ENCODE measurements at places on chromosomes 2 and 18.

DNA sequence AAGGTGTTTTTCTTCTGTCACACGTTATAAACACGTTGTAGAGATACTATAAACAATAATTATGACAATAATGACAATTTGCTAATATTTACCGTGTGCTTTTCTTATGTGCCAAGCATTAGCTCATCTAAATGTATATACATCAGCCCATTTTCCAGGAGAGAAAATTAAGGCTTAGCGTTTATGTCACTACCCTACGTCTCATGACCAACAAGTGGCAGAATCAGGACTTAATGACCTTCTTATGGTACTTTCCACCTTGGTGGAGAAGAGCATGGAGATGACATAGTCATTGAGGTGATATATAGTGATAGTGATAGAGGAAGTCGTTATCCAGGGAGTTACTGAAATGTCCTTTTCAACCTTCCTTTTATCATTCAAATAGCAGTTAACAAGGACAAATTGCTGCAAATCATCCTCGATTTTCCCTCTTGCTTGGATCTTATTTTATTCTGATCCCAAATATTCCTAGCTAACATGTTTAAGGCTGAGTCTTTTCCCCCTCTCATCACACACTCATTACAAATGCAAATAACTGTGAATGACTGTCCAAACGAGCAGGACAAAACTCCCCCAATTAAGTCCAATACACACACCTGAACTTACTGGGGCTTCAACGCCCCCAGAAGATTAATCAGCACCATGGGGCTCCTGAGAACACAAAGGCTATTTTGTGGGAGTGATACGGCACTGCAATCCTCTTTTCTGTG lies 27.3 kb downstream of the SPRED2 start:
- peak overlapping the region; percentile 4 for H3K27ac ChIP-seq
- H3K4me3 ChIP-seq = no peak overlapping the region
- H3K4me1 ChIP-seq = peaks cover 38% of the 10 kb centered on the region
- ATAC-seq = peak; percentile 75
- no peaks in the 10 kb centered on the region for H3K36me3 ChIP-seq

- H3K4me3 ChIP-seq = no peak overlapping the region
- H3K27me3 ChIP-seq = peaks cover 19% of the 10 kb centered on the region
- ATAC-seq = no peak
- no peaks in the 10 kb centered on the region for H3K36me3 ChIP-seq
- no peaks in the 10 kb centered on the region for H3K4me1 ChIP-seq
- H3K27ac ChIP-seq = no peak overlapping the region
These were observed 93.9 kb upstream of the RAB12 start for GRCh38 chr18:8515142-8515865.

DNA sequence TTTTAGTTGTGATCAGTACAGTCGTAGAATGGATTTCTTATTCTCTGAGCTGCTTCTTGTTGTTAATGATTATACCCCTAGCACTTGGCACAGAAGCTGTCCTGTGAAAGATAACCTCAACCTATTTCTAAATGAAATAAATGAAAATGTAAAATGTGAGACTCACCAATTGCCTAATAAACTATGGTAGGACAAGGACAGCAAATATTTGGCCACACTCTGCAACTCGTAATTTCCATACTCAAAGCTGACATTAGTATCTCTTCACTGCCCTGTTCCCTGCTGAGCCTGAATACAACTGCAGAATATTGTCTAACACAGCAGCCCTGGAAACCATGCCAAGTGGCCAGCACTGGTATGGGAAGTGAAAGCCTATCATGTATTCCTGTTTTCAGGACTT lies 34.5 kb downstream of the TMEM182 start:
- no peak overlapping the region for H3K4me3 ChIP-seq
- peaks cover 74% of the 10 kb centered on the region for H3K36me3 ChIP-seq
- no peak overlapping the region for H3K27ac ChIP-seq
- no peaks in the 10 kb centered on the region for H3K4me1 ChIP-seq
- H3K27me3 ChIP-seq = no peaks in the 10 kb centered on the region
- ATAC-seq = no peak

DNA sequence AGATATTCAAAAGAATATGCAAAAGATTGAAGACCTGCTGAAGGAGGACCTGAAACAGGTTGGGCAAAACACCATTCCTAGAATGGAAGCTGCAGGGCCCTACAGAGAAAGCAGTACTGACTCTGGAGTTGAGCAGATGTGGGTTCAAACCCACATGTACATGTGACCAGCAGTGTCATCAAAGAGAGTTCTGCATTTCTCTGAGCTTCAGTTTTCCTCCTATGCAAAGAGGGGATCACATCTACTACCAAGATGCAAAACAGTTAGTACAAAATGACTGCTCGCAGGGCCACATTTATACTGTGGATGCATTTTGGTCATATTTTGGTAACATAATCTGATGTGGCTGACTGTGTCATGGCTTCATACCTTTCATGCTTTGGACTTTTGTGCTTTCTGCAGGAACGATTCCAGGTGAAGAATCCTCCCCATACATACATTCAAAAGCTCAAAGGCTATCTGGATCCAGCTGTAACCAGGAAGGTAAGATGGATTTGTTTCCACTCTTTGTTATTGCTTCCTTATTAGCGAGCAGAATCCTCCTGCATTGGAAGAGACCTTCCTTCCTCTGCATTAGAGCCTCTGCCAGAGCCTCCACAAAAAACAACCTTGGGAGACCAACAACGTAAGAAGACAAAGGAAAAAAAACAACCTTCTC lies 174.8 kb downstream of the PRPF40A start:
- peaks cover 5% of the 10 kb centered on the region for H3K36me3 ChIP-seq
- peaks cover 8% of the 10 kb centered on the region for H3K27me3 ChIP-seq
- ATAC-seq = no peak

DNA sequence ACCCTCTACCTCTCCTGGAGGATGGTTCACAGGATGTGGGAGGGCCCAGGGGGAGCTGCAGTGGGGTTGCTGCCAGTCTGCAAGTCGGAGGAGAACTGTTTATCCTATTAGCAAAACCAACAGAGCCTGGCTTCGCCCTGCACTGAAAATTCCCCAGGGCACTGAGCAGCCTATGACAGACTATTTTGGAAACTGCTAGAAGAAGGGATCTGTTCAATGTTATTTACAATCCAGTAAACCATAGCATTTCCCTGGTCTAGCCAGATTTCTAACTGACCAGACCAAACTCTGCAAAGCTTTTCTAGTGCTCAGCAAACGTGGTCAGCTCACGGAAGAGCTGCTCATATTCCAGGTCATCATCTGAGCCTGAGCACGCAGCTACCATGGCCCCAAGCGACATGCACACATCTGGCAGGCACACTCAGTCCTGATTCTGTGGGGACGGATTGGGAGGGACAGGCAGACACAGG lies 64.8 kb upstream of the PID1 start:
- H3K36me3 ChIP-seq = no peaks in the 10 kb centered on the region
- no peak for ATAC-seq
- no peak overlapping the region for H3K4me3 ChIP-seq
- peaks cover 15% of the 10 kb centered on the region for H3K4me1 ChIP-seq

DNA sequence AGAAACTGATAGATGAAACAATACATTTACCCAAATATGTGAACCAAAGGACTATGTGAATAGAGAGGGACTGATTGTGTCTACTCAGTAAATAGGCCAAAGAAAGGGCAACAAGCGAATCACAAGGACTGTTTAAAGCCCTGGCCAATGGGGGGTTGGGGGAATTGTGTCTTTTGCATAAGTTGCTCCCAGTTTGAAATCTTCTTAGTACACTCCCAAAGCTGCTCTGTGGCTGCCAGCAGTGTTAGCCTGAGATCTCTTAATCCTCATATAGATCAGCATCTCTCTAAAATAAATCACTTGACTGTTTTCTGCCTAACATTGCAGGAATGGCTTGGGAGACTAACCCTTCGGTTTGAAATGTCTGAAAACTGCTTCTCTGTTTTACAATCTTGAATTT lies 236.4 kb downstream of the PLCL1 start:
- no peak overlapping the region for H3K27ac ChIP-seq
- no peaks in the 10 kb centered on the region for H3K36me3 ChIP-seq
- no peaks in the 10 kb centered on the region for H3K4me1 ChIP-seq
- no peaks in the 10 kb centered on the region for H3K27me3 ChIP-seq
- H3K4me3 ChIP-seq = no peak overlapping the region

GRCh38 chr2:72399879-72400278 lies 252.2 kb upstream of the CYP26B1 start:
- no peak overlapping the region for H3K27ac ChIP-seq
- no peak overlapping the region for H3K4me3 ChIP-seq
- peaks cover 23% of the 10 kb centered on the region for H3K36me3 ChIP-seq
- ATAC-seq = no peak

- no peak for ATAC-seq
- H3K27ac ChIP-seq = no peak overlapping the region
- peaks cover 7% of the 10 kb centered on the region for H3K4me1 ChIP-seq
- H3K27me3 ChIP-seq = peaks cover 39% of the 10 kb centered on the region
- peaks cover 6% of the 10 kb centered on the region for H3K36me3 ChIP-seq
These were observed 90.9 kb downstream of the LYPD6B start for GRCh38 chr2:149129433-149129832.

DNA sequence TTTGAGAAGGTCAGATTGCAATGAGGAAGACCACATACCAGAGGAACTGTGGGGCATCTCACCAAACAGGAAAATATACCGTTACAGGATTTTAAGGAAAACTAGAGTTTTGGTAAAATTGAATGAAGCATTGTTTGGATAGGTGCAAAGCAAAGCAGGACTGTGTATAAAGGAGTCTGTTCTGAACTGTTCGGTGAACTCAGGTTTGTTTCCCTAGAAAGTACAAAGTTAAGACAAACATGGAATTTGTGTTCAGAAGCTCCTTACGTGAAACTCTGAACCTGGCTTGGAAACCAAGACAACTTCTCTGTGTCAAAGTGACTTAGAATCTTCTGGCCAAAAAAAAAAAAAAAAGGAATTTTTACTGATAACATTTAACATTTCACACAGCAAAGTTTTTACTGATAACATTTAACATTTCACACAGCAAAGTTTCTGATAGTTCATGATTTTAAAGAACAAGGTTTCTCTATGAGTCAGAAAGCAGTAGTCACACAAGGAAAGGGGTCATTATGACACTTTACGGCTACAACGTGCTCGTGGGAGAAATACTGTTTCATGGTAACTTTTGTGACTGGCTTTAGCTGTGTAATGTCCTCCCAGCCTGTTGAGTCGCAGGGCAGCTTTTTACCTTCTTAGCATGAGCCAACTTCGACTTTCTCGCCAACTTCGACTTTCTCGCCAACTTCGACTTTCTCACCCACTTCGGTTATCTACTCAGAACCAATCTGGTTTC lies 21.2 kb upstream of the TET3 start:
- peaks cover 17% of the 10 kb centered on the region for H3K4me1 ChIP-seq
- no peaks in the 10 kb centered on the region for H3K27me3 ChIP-seq
- H3K27ac ChIP-seq = peak overlapping the region; percentile 7
- H3K36me3 ChIP-seq = peaks cover 29% of the 10 kb centered on the region
- H3K4me3 ChIP-seq = no peak overlapping the region

GRCh38 chr2:127589841-127590240 lies 54.4 kb downstream of the MYO7B start:
- no peak overlapping the region for H3K27ac ChIP-seq
- peaks cover 24% of the 10 kb centered on the region for H3K4me1 ChIP-seq
- no peak for ATAC-seq
- H3K4me3 ChIP-seq = no peak overlapping the region
- no peaks in the 10 kb centered on the region for H3K36me3 ChIP-seq

DNA sequence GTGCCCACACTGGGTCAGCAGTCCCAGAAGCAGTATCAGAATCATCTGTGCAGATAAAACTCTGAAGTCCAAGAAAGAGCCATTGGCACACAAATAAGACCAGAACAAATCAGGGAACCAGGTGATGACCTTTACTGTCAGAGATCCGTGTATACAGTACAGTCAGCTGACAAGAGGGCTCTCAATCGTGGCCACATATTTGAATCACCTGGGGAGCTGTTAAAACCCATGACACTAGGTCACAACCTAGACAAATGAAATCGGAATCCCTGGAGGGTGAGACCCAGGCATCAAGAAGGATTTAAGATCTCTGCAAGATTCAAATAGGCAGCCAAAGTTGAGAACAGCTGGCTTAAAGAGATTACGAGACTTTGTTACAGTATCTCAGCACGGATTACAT lies 807.1 kb downstream of the RNF144A start:
- H3K4me3 ChIP-seq = no peak overlapping the region
- no peaks in the 10 kb centered on the region for H3K36me3 ChIP-seq
- H3K27ac ChIP-seq = no peak overlapping the region
- H3K27me3 ChIP-seq = no peaks in the 10 kb centered on the region
- ATAC-seq = no peak

- H3K4me1 ChIP-seq = no peaks in the 10 kb centered on the region
- no peaks in the 10 kb centered on the region for H3K27me3 ChIP-seq
- ATAC-seq = no peak
These were observed 384.7 kb upstream of the RAB12 start for GRCh38 chr18:8224576-8224975.

- no peak overlapping the region for H3K27ac ChIP-seq
- H3K27me3 ChIP-seq = peaks cover 8% of the 10 kb centered on the region
These were observed 125.0 kb upstream of the TWIST2 start for GRCh38 chr2:238722883-238723282.

DNA sequence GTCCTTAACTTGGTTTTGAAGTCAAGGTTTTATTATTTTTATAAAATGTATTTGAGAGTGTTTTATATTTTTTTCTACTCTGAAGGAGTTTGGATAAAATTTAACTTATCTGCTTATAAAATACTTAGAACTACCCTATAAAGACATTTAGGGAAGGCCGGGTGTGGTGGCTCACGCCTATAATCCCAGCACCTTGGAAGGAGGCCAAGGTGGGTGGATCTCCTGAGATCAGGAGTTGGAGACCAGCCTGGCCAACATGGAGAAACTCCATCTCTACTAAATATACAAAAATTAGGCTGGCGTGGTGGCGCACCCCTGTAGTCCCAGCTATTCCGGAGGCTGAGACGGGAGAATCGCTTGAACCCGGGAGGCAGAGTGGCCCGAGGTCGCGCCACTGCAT lies 486.4 kb downstream of the DSC3 start:
- H3K27me3 ChIP-seq = no peaks in the 10 kb centered on the region
- H3K36me3 ChIP-seq = no peaks in the 10 kb centered on the region
- H3K27ac ChIP-seq = no peak overlapping the region
- no peak for ATAC-seq
- H3K4me1 ChIP-seq = no peaks in the 10 kb centered on the region
- H3K4me3 ChIP-seq = no peak overlapping the region

DNA sequence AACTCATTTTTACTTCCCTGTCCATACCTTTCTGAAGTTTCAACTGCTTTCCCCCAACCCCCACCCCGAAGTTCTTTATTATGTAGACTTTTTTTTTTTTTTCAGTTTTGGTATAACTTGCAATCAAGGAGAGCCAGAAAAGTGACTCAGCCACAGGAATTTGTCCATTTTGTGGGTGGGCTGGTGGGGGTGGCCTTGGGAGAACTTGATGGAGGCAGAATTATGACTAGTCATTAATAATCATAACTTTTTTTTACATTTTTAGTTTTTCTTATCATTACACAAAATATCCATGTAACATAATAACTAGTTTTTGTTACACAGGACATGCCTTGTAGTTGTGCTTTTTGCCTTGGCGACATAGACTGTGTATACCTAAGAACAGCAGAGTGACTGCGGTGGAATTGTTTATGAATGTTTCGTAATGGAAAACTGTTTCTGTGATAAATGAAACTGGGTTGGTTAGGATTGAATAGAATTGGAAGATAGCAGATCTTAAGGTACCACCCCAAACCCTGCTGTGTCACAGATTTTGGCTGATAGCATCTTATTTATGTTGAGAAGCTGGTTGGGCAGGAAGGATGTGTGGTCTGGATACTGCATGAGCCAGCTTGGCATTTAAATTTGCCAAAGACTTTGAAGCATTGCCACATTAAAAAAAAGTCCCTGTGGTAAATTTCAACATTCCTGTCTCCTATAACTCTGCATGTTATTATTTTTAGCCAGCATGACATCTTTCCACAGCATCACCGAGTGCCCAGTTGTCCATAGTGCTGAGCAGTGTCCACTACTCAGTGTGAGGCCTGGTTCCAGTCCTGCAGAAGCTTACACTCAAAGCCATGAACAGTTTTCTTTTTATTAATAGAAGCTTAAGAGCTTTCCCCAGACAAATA lies 30.7 kb downstream of the LYPD6B start:
- no peak overlapping the region for H3K4me3 ChIP-seq
- no peaks in the 10 kb centered on the region for H3K4me1 ChIP-seq
- ATAC-seq = no peak
- no peak overlapping the region for H3K27ac ChIP-seq
